ENCODE measurements at places on chromosomes 5 and 9. TPM values are rescaled to one million over a fixed set of nuclear protein-coding genes. Genes with fewer than 3 reads are reported as not detected.
A peak's percentile ranks its signal among the peaks of the same experiment; 100 is the strongest.

DNA sequence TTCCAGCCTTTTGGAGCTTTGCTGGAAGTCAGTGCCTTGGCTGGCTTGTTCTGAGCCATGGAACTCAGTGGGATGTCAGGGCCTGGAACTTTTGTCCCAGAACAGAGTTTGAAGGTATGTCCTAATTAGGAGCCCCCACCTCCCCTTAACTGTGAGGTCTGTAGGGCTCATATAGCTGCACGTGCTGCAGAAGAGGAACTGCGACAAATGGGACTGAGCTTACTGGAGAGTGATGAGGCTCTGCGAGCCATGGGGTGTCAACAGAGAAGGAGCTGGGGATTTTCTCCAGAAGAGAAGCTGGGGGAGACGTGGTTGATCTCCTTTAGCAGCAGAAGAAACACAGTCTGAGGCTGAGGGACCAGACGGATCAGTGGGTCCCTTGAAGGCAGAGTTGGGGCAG is 10.9 kb downstream of the TMEM8B start:
- H3K27me3 ChIP-seq, result no peaks in the 10 kb centered on the region
- H3K36me3 ChIP-seq, result peaks cover 4% of the 10 kb centered on the region
- H3K27ac ChIP-seq, result peak overlapping the region; percentile 43
- H3K4me3 ChIP-seq, result no peak overlapping the region
- peaks cover 15% of the 10 kb centered on the region for H3K4me1 ChIP-seq
- no peak for DNase-seq

- no peaks in the 10 kb centered on the region for H3K36me3 ChIP-seq
- DNase-seq, result no peak
- peak overlapping the region; percentile 39 for H3K27ac ChIP-seq
- no peak overlapping the region for H3K4me3 ChIP-seq
Observed at GRCh38 chr5:76331126-76331525, 72.0 kb upstream of the IQGAP2 start.

GRCh38 chr9:75448281-75448680 is 360.0 kb downstream of the OSTF1 start:
- peak overlapping the region; percentile 44 for H3K27ac ChIP-seq
- H3K4me3 ChIP-seq, result no peak overlapping the region
- no peaks in the 10 kb centered on the region for H3K36me3 ChIP-seq
- H3K27me3 ChIP-seq, result no peaks in the 10 kb centered on the region

DNA sequence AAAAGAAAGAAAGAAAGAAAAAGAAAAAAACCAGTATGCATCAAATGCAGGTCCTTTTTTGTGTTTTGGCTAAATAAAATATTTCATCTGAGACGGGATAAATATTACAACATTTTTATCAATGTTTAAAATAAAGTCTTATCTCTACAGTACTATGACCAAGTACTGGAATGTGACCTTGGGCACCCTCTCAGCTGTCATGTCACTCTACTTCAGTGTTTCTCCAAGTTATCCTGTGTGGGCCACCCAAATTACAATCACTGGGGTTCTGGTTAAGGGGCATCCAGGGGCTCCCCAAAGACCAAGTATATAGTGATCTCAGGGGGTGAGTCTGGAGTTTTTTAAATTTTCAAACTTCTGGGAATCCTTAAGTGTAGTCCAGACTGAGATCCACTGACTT is 3.5 kb upstream of the PDZD2 start:
- peaks cover 5% of the 10 kb centered on the region for H3K4me1 ChIP-seq
- no peaks in the 10 kb centered on the region for H3K36me3 ChIP-seq
- DNase-seq, result no peak
- H3K27ac ChIP-seq, result no peak overlapping the region
- no peak overlapping the region for H3K4me3 ChIP-seq
- peaks cover 58% of the 10 kb centered on the region for H3K27me3 ChIP-seq

The SLC27A6 gene
- total RNA-seq, result not detected

GRCh38 chr9:89803403-89803802 is 198.6 kb downstream of the GADD45G start:
- H3K36me3 ChIP-seq, result no peaks in the 10 kb centered on the region
- H3K27ac ChIP-seq, result no peak overlapping the region
- no peak overlapping the region for H3K4me3 ChIP-seq
- peaks cover 7% of the 10 kb centered on the region for H3K27me3 ChIP-seq
- peaks cover 7% of the 10 kb centered on the region for H3K4me1 ChIP-seq

GRCh38 chr5:154084062-154084639 is 45.4 kb downstream of the MFAP3 start:
- no peak overlapping the region for H3K27ac ChIP-seq
- H3K36me3 ChIP-seq, result no peaks in the 10 kb centered on the region
- no peaks in the 10 kb centered on the region for H3K27me3 ChIP-seq
- H3K4me1 ChIP-seq, result peaks cover 14% of the 10 kb centered on the region
- H3K4me3 ChIP-seq, result no peak overlapping the region

DNA sequence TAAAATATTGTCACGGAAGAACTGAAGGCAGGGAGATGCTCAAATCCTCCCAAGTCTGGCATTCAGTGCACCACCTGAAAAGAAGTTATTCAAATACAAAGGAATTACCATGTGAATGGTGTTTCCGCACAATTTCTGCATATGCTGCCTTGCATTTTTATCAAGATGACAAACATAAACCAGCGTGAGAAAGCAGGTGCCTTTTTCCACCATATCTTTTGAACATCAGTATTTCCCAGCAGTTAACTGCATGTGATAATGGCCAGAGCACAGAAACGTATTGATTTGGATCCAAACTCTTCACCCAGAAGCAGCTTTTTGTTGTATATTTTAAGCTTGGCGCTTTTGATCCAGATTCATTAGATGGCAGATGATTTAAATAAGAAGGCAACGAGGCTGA is 808.0 kb downstream of the TLE1 start:
- H3K36me3 ChIP-seq, result no peaks in the 10 kb centered on the region
- H3K4me3 ChIP-seq, result peak overlapping the region; percentile 28
- peaks cover 15% of the 10 kb centered on the region for H3K4me1 ChIP-seq
- no peak for DNase-seq

DNA sequence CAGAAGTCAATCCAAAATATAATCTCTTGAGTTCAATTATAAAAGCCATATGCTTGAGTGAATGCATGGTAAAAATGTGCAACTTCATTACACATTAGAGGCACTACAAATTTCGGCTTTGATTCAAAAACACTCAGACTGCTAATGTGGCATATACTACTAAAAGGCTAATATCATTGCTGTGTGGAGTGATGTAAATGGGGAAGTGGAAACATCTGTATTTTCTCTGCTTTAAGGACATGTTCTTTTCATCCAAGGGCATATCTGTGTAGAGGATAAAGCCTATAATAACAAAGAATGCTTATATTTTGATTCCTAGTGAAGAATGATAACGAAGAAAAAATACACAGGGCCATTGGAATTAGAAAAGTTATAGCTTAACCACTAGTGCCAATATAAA is 643.9 kb upstream of the ZNF608 start:
- no peak overlapping the region for H3K27ac ChIP-seq
- H3K27me3 ChIP-seq, result no peaks in the 10 kb centered on the region
- peaks cover 6% of the 10 kb centered on the region for H3K36me3 ChIP-seq
- peaks cover 19% of the 10 kb centered on the region for H3K4me1 ChIP-seq
- no peak for DNase-seq

The ANKRD18B gene
- total RNA-seq, result 25.0 TPM

The FUT7 gene
- 0.14 TPM for total RNA-seq

The GFPT2 gene
- total RNA-seq, result 11.1 TPM

The CSF2 gene
- total RNA-seq, result not detected

- H3K4me1 ChIP-seq, result no peaks in the 10 kb centered on the region
- H3K27ac ChIP-seq, result no peak overlapping the region
- no peaks in the 10 kb centered on the region for H3K27me3 ChIP-seq
- no peak overlapping the region for H3K4me3 ChIP-seq
- no peak for DNase-seq
Observed at GRCh38 chr5:143155455-143155854, 248.0 kb downstream of the NR3C1 start.

The SPATA31E1 gene
- total RNA-seq, result 0.21 TPM

DNA sequence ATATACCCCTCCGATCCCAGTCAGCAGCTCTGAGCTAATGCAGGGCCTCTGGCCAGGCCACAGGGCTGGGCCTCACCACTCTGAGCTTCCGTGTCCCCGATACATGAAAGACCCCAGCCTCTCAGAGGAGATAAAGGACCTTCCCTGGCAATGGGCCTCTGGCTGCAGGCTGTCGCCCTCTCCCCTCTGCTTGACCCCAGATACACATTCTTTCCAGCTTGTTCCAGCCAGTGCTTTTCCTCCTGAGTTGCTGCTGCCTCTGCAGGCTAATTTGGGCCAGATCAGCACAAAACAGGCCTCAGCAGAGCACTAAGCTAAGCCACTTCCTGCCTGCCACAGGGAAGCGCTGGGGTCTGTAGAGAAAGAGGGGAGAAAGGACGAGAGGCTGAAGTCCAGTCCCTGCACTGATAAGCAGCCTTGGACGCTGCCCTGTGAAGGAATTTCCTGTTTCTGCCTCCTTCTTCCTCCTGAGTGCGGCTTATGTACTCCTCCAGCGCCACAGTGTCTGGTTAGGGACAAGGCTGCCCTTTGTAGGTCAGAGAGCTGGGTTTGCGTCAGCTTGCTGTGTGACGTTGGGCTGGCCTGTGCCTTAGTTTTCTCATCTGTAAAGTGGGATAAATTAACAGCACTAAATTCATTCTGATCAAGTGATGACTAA is 73.0 kb upstream of the IL17B start:
- H3K4me3 ChIP-seq, result no peak overlapping the region
- no peaks in the 10 kb centered on the region for H3K27me3 ChIP-seq
- H3K27ac ChIP-seq, result peak overlapping the region; percentile 93

DNA sequence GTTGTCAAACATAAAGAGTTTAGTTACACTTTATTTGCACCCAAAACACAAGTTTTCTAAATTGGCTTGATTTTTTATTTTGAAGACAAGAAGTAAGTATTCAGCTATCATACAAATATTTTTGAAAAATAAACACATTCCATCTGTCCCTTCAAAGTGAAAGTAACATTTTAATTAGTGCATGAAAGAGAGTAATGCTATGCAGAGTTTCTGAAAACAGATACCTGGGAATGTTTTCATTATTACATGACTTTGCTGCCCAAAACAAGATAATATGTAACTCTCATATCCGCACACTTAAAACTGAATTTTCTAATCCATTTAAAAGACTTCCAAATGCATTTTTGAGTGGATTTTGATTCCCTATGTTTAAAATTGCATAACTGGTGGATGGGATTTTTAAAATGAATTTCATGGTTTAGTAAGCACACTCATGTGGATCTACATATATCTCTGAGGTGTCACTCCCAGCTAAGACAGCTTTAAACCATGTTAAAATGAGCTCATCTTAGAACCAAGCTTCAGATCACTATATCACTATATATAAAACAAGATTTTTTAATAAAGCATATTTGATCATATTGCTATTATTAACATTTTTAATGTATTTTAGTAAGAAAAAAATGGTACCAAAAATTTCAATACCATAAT is 127.5 kb downstream of the ATPSCKMT start:
- DNase-seq, result no peak
- no peak overlapping the region for H3K27ac ChIP-seq
- H3K4me1 ChIP-seq, result no peaks in the 10 kb centered on the region
- no peaks in the 10 kb centered on the region for H3K27me3 ChIP-seq
- H3K4me3 ChIP-seq, result no peak overlapping the region

DNA sequence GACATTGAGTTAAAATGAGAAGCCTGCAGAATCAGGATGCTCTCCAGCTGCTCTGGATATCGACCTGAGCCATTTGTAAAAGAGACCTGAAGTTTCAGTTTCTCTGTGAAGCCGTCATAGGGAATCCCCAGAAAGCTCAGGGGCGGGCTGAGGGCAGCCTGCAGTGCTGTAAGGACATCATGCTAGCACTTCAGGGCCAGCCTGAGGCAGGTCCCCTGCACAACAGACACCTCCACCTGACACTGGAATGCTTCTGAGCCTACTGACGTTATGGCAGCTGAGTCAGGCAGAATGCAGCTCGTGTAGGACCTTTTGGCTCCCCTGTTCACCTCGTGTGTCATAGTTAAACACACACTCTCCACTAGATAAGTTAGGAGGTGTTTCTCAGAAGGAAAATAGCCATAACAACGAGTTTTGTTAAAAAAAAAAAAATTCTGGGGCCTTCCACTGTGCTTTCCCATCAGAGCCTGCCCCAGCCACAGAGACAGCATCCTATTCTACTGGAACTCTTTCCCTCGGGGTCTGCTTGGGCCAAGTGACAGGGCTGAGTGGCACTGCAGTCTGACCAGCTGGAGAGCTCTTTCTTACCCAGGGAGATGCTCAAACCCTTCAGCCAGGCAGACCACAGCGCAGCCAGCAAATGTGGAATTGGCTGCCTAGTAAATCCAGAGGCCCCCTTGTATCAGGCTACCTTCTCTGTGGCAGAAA is 354.9 kb downstream of the DIRAS2 start:
- H3K4me3 ChIP-seq, result no peak overlapping the region
- no peaks in the 10 kb centered on the region for H3K27me3 ChIP-seq
- no peaks in the 10 kb centered on the region for H3K4me1 ChIP-seq
- no peaks in the 10 kb centered on the region for H3K36me3 ChIP-seq
- H3K27ac ChIP-seq, result no peak overlapping the region
- DNase-seq, result no peak

All from neural crest cell (in vitro differentiated cells).